ENCODE measurements at places on chromosomes 7 and 10.
A peak's percentile ranks its signal among the peaks of the same experiment; 100 is the strongest.

GRCh38 chr7:68321076-68321639, 1277.1 kb upstream of the AUTS2 start:
- no peak for DNase-seq

DNA sequence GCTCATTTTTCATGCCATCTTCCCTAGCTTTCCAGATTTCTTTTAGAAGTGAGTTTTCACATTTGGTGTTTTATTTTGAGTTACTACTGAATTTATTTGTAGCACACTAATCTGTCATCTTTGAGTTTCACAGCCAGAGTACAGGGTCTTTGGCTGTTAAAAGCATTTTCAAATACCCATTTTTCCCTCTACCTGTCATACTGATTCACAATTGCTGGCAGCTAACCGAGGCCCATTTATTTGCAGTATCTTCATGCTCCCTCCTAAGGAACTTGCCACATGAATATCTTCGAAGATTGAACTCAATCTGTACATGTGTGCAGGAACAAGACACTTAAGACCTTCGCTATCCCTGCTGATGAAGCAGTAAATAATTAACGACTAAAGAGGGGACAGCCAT, 44.8 kb upstream of the DKK1 start:
- no peak for DNase-seq

- no peak for DNase-seq
Observed at GRCh38 chr7:117706210-117706609, 167.0 kb downstream of the CTTNBP2 start.

- no peak for DNase-seq
Observed at GRCh38 chr10:29688230-29688661, 53.5 kb upstream of the SVIL start.

- no peak for DNase-seq
Observed at GRCh38 chr7:139451638-139452037, 31.8 kb downstream of the KLRG2 start.

DNA sequence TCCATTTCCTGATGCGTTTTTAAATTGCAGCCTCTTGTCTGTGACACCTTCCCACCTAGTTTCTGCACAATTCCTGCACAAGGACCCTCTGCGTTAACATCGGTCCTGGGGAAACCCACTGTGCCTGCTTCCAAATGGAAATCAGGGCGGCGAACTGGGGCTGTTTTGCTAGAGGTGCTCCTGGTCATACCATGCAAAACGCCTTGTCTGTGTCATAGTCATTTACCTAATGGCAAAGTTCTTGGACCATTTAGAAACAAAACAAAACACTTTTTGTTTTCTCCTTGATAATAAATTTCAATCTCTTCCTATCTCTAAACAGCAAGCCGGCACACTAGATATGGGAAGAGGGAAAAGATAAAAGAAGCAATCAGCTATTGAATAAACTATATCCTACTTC, 206.9 kb upstream of the KLF14 start:
- no peak for DNase-seq

GRCh38 chr7:54946764-54947163, 72.1 kb upstream of the EGFR start:
- DNase-seq = no peak

GRCh38 chr7:101990811-101991418, 173.5 kb downstream of the CUX1 start:
- no peak for DNase-seq

GRCh38 chr7:103569621-103570305, 123.8 kb upstream of the SLC26A5 start:
- DNase-seq = no peak

- no peak for DNase-seq
Observed at GRCh38 chr10:108894402-108895301, 1028.7 kb downstream of the XPNPEP1 start.

DNA sequence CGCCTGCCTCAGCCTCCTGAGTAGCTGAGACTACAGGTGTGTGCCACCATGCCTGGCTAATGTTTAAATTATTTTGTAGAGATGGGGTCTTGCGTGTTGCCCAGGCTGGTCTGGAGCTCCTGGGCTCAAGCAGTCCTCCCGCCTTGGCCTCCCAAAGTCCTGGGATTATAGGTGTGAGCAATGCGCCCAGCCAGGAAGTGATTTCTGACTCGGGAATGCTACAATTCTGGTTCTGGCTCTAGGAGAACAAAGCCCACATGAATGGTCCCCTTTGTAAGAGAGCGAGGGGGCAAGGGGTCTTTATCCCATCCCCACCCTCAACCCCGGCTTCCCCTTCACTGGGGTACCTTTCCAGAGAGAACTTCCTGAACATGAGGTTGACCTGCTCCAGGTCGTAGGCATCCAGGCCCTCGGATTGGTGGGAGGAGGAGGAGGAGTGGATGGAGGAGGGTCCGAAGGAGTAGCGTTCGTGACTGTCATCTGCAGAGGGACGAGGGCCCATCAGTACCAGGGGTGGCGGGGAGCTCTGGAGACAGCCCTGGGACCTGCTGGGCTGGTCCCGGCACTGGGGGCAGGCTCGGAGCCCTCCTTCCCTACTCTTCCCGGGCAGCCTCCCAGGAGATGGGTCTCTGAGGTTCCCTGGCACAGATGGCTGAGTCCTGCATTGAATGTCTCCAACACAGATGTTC, 79.9 kb upstream of the GNA12 start:
- no peak for DNase-seq

DNA sequence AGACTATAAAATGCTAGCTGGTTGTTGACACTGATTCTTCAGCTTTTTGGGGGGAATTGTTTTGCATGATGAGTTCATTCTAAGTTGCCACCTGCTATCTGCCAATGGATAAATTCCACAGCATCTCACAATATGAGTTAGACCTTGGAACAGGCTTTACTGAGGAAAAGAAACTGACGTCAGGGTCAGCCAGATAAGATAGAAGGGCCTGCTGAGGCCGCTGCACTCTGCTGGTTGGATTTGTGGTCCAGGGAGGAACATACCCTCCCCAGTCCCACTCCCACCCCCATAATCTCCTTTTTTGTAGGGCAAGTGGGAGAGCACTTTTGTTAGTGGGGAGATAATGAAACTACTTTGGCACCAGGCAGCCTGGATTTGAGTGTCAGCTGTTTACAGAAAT, 110.6 kb upstream of the PRR15 start:
- no peak for DNase-seq

DNA sequence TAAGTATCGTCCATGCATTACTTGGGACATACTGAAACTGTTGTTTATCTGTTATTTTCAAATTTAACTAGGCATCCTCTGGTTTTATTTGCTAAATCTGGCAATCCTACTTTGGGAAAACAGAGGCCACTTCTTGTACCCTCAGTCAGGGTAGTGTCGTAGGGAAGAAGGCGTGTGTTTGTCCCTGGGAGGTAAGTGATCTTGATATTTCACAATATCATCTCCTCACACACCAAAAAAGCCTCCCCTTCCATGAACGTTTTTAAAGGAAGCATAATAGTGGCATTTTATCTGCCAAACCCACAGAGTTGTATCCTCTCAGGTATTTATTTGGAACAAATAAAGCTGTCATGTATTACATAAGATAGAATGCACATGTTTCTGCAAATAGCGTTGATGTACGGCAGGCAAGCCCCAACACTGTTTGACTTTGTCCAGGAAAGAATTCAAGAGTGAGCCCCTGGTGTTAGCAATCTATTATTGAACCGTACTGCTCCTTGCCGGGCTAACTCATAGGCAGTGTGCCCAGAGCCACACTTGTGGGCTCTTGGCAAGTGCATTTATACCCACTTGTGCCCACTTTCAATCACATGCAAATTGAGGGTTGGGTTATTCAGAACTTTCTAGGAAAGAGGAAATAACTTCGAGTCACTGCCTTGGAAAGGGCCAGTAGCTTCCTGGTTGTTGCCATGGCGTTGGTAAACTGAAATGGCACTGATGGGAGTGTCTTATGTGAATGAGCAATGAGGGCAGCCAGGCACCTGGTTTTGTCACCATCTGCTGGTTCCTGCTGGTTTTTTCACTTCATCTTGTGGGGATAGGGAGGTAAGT, 266.0 kb downstream of the USP6NL start:
- DNase-seq = peak; percentile 11

DNA sequence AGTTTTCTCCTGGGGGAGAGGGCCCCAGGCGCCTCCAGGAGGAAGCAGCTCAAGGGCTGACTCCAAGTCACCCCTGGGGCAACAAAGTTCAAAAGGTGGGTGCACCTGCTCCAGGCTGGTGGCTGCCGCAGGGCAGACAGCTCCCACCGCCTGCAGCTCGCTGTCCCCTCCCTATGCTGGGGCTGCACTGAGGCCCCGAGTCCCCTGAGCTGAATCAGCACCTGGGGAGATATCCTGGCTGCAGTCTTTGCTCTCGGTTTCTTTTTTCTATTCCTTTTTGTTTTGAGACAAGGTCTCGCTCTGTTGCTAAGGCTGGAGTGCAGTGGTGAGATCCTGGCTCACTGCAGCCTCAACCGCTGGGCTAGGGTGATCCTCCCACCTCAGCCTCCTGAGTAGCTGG, 183.4 kb downstream of the DNAJB6 start:
- DNase-seq = no peak

DNA sequence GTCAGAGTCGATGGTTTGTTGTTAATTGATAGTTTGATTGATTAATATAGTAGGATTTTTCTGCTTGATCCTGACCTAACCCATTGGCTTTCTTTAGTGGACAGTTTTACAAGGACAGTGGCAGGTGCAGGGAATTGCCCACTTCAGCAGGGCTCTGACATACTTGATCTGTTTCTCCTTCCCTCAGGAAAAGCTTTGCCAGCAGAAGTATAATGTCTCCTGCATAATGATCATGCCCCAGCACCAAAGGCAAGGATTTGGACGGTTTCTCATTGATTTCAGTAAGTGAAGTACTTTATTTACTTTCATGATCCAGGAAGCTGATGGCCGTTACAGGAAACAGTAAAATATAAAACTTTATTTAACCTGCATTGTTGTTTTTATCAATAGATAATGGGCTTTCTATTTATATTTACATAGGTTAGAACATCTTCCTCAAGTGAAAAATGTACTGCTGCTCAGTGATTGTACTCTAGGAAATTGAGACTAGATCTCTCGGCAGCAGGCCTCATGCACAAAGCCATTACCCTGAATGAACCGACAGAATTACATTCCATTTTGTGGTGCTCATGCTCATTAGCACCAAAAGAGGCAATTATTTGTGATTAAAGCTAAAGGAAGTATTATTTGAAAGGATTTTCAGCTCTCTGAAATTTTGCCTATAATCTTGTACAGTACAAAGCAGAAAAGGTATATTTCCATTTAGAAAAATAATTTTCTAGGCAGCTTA, 122.5 kb upstream of the SAMD8 start:
- no peak for DNase-seq

- no peak for DNase-seq
Observed at GRCh38 chr10:42926843-42927242, 144.2 kb downstream of the BMS1 start.

- no peak for DNase-seq
Observed at GRCh38 chr7:50980411-50980810, 197.7 kb upstream of the GRB10 start.

DNA sequence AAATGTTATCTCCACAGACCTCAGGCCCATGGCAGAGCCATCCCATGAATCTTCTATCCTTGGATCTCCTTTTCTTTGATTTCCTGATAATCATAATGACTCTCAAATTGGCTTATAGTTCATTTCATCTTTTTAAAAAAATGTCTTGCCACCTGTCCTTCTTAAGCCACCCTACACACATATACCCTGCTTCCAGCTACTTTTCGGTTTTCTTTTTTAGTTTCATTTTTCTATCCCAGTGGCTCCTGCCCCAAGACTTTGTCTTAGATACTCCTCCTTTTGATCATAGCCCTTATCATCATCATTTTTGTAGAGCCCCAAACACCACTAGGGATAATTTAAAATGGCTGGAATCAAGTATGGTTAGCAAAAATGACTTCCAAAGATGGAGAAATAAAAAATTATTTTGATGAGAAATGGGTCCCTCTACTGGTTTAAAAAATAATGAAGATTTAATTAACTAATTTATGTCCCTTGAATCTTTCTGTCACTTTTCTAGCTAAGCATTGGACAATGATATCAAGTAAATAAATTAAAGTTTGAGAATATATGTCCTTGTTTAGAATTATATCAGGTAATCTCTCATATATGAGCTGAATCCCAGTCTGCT, 277.3 kb upstream of the SEMA3D start:
- no peak for DNase-seq

- DNase-seq = no peak
Observed at GRCh38 chr10:34761453-34761852, 53.6 kb downstream of the PARD3 start.

DNA sequence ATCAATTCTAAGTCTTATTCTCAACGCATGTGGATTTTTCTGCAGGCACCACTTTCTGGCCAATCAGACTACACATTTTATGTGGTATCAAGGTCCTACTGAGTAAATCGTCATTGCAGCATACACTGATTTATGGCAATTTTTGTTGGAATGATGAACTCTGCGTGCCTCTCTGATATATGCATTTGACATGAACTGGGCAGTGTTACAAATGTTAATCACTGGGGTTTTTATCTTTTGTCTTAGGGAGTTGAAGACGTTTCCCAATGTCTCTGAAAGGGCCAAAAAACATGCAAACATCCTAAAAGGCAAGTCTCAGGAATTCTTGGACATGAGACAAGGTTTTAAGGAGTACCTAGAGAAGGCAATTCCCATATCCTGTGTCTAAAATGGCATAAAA, 809.5 kb upstream of the CELF2 start:
- DNase-seq = no peak

DNA sequence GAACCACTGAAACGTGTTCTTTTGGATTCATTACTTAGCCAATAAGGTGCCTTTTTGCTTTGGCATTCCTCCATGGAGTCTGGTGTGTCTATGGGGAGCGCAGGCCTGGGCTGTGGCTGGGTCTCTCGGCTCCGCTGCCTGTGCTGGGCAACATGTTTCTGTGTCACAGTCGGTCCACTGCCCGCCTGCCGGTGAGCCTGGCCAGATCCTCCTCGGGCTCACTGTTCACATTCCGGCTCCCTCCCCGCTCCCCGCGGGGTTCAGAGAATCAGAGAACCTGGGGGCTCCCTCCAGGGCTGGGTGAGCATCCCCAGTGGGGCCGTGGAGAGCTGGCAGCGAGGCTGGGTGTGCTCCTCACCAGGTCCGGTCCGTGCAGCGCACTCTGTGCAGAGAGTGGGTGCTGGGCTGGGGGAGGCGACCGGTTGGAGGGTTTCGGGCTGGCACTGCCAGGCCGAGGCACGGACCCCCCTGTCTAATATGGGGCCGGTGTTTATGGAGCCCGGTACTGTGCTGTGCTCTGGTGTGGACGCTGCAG, 70.4 kb downstream of the INPP5A start:
- no peak for DNase-seq

DNA sequence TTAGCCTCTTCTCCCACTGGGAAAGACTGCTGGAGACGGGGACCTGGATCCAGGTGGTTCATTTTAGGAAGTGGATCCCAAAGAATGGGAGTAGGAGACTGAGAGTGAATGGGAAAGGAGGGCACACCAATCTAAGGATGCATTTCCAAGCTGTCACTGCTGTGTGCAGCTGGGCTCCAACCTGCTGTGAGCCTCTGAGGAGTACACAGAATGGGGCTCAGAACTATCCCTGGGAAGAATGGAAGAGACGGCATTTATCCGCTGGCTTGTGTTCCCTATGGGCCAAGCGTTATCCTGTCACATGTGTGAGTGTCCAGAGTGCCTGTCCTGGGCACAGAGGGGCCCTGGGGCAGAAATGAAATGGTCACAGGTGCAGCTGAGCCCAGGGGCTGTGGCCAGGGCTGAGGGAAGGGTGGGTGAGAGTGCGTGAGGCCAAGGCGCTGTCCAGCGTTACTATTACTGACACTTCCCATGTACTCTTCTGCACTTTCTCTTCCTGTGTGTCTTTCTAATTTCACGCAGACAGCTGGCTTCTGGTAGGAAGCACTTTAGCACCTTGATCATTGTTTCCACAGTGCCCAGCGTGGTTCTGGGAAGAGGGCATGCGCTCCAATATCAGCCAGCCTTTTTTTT, 35.4 kb upstream of the PODXL start:
- no peak for DNase-seq

Data from stimulated activated CD8-positive, alpha-beta memory T cell treated with anti-CD3 and anti-CD28 coated beads, Interleukin-15, amount 100 ng/mL, for 48 hours (primary cell).